Epithelial cell of proximal tubule (primary cell): ENCODE measurements at places on chromosomes 16 and 17. TPM values are rescaled to one million over a fixed set of nuclear protein-coding genes. Genes with fewer than 3 reads are reported as not detected.

DNA sequence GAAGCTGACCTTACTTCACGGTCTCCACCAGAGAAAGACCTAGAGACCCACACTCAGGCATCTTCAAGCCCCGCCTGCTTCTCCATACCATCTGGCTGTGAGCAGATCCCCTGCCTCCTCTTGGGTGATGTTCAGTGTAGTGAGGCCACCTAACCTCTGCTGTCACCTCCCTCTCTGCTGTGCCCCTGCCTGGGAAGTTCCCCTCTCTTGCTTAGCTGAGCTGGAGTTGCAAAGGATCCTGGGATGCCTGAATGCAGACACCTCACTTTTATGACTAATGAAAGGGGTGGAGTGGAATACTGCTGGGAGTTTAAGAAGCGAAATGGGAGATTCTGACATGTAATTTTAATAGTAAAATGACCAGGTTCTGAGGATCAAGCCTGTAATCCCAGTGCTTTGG lies 5.8 kb downstream of the IRX3 start:
- no peak for DNase-seq

DNA sequence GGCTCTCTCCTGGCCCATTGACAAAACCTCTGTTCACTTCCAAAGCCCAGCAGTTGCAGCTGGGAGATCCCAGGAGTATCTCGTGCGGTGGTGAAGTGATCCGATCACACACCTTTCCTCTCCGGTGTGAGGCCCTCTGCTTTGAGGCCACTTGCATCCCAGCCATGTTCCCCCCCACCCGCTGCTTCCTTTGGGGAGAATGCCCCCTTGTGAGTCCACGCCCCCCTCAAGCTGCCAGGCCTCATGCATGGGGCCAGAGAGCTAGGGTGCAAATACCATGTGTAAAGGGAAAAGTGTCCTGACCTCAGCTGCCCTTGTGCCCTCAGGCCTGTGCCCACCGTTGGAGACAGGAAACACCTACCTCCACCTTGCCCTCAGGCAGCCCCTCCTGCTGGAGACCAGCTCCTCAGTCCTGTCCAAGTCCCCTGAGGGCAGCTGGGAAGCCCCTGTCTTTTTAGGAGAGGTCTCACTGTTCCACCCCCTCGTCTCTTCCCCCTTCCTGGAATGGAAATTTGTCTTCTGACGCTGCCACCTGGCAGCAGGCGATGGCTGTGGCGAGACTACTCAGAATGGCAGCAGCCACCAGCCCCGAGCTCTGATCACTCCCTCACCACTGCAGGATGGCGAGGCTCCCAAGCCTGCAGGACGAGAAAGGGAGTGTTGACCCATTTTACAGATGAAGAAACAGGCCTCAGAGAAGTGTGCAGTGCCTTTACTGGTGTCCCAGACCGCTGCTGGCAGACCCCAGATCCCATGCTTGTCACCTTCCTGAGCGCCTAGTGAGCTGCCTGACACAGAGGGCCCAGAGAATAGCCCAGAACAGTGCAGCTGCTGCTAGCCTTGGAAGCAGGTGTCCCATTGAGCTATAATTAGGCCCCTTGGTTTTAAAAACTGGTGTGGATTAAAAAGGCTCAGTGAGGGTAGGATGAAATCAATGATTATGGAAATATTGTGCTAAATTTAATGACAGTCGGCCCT lies 120.6 kb upstream of the CACNG5 start:
- no peak for DNase-seq

GRCh38 chr16:50326835-50327465 lies 41.8 kb downstream of the BRD7 start:
- DNase-seq: no peak

DNA sequence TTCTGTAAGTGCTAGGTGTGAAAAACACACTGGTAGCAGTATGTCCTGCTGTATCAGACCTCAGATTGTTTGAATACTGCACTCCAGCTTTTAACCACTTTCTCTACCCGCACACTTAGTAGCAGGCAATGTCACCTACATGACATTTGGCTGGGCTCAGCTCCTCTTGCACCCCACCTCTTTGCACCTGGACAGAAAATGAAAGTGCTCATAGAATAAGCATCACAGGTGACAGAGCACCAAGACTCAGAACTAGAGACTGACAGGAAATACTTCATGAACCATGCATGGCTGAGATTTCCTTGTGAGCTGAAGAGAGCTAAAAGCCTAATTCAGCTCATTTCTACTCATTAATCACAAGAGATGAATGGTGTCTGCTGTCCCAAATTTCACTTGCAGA lies 1014.2 kb upstream of the CDH8 start:
- no peak for DNase-seq

DNA sequence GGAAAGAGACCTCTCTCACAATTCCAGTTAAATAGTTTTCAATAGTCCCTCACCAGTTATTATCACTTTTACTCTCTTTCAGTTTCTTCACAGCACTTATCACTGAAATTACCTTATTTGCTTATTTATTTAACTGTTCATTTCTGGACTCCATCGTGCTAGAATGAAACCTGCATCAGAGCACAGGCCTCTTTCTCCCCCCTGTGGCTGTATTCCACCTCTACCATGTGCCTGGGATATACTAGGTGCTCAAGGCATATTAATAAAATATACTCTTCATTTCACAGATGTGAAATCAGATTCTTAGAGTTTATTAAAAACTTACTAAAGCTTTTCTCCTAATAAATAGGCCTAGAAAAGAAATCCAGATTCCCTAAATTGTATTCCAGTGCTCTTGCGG lies 308.9 kb upstream of the MON1B start:
- DNase-seq: no peak

- no peak for DNase-seq
Measured at GRCh38 chr17:17180741-17181525, 25.2 kb downstream of the PLD6 start.

- DNase-seq: peak; percentile 89
Measured at GRCh38 chr16:78292844-78293380, 193.5 kb downstream of the WWOX start.

Gene TBC1D3B
- 4.8 TPM in 1 of 2 replicates, not detected in the other for total RNA-seq

Gene TIMP2
- total RNA-seq: 64.9 and 78.3 TPM in 2 replicates
